ENCODE measurements at places on chromosomes 3 and 15.

GRCh38 chr3:15460891-15461531 lies 33.6 kb downstream of the EAF1 start:
- no peak for DNase-seq

- no peak for DNase-seq
These were observed 8.3 kb upstream of the USP8 start for GRCh38 chr15:50415752-50416404.

DNA sequence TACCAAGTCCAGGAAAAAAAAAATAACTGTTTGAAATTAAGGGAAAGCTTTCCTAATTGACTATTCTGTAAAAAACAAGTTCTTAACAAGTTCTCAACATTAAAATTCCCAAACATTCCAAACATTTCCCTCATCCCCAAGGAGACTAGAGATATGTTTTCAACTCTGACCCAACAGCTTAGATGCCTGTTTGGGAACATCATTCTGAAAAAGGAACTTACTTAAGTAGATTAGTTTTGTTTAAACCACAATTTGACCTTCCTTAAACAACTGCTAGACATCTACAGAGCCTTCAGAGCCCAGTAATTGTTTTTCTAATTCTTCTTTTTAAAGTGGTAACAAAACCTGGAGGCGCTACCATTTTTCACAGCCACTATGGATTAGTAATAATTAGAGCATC lies 12.8 kb downstream of the UBR1 start:
- DNase-seq = no peak

- DNase-seq = no peak
These were observed 9.5 kb upstream of the RPLP1 start for GRCh38 chr15:69443032-69443611.

DNA sequence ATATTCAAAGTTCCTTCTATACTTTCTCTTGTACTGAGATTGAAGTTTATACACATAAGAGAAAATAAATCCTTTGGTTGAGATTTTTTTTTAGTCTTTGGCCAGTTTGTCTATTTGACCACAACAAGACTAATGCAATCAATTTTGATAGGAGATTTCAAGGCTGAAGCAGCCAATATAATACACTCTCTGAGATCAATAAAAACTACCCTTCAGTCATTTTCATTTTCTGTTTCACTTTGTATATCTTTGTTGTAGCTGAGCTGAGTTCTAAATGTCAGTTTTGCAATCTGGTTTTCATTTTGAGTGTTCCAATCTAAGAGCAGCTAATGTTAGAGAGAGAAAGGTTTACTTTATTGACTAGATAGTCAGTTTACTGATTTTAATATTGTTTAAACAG lies 623.8 kb upstream of the ROBO1 start:
- DNase-seq = no peak

- no peak for DNase-seq
These were observed 104.2 kb downstream of the P2RY1 start for GRCh38 chr3:152938974-152939636.

GRCh38 chr15:67433495-67434099 lies 87.3 kb upstream of the C15orf61 start:
- peak; percentile 37 for DNase-seq

DNA sequence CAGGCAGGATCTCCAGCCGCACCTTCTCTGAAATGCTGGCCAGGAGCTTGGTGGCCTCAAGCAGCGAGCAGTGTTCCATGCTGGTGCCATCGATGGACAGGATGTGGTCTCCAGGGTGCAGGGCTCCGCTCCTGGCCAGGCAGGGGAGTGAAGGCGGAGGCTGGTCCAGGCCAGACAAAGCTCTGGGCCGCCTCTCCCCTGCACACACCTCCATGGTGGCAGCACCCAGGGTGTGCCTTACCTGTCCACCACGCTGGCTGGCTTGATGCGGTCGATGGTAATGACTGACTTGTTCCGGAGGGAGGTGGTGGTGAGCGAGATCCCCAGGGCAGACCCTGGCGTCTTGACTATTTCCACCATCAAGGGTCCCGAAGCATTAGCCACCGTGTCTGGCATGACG lies 20.0 kb downstream of the GRIP2 start:
- no peak for DNase-seq

DNA sequence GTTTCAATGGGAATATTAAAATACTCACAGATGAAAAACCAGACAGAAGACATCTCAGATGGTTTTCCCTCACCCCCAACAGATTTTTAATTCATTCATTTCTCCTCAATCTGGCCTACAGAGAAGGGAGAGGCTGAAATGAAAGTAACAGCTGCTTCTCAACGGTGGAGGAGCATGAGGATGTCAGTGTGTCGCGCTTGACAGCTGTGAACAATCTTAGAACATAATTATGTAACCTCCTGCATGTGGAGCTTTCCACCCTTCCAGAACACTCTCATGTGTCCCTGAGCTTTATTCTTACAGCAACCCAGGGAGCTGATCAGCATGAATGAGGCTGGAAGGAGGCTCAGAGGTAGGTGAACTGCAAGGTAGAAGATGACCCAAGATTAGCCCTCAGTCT lies 52.7 kb downstream of the MB21D2 start:
- no peak for DNase-seq

DNA sequence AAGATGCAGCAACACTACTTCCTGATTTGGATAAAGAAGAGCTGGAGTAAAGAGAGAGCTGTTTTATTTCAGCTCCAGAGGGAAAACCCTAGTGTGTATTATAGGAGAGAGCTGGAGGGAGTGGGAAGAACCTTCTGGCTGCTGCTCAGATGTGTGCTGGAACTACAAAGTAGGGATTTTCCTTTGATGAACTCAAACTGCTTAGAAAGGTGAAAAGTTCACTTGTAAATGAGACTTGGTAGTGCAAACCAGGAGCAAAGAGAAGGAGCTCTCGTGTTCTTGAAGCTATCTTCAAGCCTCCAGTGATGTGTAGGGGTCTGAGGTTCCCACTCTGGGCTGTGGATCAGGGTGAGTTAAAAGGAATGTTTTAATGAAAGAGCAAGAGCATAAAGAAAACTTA lies 110.4 kb downstream of the EDEM1 start:
- DNase-seq = no peak

GRCh38 chr3:59006634-59007517 lies 42.9 kb downstream of the CFAP20DC start:
- DNase-seq = no peak

GRCh38 chr3:119990888-119991287 lies 103.4 kb downstream of the GSK3B start:
- no peak for DNase-seq

GRCh38 chr3:134374105-134374790 lies at the start of gene AMOTL2:
Gene AMOTL2, minus strand, starts transcription at chr3:134374447. Its CDS starts 3,014 bp downstream, at chr3:134371433.
- peak; percentile 83 for DNase-seq

- DNase-seq = no peak
These were observed 67.8 kb downstream of the AAGAB start for GRCh38 chr15:67186688-67187087.

DNA sequence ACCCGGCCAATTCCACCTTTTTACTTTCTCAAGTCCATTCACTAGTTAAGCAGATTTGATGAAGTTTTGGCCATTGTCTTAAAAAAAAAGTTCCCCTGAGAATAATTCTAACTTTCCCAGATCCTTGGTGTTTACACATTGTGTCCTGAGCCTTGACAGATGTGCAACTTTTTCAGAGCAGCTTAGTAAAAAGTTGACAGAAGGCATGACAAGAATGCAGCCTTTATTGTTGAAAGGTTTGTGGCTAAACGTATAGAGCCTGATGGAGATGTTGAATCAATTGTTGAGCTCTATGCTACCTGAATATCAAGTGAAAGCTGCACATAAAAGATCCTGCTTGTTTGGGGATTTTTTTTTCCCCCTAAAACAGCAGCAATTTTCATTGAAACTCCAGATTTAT lies 75.3 kb upstream of the CMTM7 start:
- DNase-seq = no peak

GRCh38 chr3:132721479-132722164 lies 587 bp downstream of the NPHP3 start:
- peak; percentile 65 for DNase-seq

- no peak for DNase-seq
These were observed 25.2 kb downstream of the TMEM43 start for GRCh38 chr3:14150078-14150477.

DNA sequence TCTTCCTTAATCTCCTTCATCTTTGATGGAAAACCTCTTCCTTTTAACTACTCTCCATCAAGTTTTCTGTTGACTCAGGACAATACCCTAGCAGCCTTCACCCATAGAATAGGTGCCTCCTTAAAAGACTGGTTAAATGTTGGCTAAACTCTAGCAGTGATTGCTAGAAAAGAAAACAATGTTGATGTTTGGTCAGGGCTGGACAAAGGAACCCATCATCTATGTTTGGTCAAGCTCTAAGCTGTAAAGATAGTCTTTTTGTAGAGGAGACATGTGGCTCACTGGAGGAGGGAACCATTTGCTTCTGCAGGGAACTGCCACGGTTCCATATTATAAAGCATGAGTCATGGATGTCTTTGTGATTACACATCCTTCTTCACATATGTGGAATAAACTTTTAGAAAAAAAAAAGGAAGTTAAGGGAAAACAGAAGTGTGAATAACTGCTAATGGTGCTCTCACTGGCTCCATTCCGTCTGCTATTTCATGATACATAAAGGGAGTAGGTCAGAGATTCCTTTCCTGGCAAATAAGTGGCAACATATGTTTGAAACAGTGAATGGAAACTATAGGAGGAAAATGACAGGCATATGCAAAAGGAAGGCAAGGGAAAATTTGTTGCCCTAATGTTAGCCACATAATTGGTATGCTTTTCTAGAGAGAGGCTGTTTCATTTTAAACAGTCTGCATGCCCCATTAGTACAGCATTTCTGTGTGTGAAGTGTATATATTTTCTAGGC lies 78.2 kb downstream of the CMSS1 start:
- DNase-seq = no peak

- no peak for DNase-seq
These were observed 102.7 kb upstream of the CHD2 start for GRCh38 chr15:92797168-92798052.

DNA sequence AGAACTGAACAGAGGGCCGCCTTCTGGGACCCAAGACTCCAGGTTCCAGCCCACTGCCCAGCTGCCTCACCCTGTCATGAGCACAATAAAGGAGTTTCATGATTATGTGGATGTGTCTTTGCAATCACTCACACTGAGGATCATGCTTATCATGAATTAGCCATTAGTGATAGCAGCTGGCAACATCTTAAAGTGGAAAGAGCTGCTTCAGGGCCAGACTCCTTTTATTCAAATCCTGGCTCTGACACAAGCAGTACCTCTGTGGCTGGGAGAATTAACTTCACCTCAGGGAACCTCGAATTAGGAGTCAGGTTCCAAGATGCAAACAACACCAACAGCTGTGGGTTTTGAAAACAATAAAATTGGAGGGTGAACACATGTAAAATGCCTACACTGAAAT lies 6.6 kb upstream of the SCAP start:
- DNase-seq = no peak

DNA sequence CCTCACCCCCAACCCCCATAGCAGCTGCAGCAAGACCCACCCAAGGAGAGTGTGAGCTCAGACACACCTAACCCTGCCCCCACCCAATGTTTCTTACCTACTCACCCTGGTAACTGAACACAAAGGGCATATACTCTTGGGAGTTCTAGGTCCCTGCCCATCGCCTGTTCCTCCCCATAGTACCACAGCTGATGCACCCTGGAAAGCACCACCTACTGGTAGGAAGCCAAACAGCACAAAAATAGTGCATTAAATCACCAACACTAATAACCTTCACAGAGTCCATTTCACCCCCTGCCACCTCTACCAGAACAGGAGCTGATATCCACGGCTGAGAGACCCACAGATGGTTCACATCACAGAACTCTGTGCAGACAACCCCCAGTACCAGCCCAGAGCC lies 245.2 kb downstream of the EFHB start:
- DNase-seq = no peak

GRCh38 chr3:148087601-148088371 lies 609.9 kb upstream of the AGTR1 start:
- no peak for DNase-seq

DNA sequence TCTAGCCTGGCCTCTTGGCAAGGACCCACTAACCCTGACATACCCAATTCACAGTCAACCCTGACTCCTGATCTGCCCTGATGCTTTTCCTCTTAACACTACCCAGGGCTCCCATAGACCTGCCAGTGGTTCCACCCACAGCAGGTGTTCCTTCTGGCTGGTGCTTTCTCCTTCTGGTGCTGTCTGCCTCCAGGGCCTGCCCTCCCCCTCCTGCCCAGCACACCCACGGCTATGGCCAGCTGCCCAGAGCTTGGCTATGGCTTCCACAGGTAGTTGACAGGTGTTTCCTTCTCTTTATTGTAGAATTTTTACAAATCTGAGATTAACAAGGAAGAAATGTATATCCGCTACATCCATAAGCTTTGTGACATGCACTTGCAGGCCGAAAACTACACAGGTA lies 46.5 kb upstream of the MANF start:
- DNase-seq = no peak

DNA sequence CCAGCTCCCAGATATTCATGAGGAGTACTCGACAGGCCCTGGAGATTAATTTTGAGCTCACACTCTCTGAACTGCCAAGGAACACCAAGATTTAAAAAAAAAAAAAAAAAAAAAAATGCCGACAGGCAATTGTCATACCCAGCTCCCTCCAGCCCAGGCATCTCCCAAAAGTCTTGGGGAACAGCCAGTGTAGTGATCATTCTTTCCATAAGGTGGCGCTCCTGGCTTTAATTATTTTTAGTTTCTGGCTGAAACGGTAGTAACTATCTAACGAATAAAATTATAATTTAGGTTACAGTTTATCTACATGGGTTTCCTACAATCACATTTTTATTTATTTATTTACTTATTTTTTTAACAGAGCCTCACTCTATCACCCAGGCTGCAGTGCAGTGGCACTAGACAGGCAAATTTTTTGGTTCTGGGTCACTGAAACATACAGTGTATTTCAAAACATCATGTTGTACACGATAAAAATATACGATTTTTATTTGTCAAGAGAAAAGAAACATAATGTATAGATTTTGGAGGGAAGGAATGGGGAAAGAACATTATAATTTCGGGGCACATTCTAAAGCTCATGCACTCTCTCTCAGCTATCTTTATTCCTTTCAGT lies 157.3 kb downstream of the ADAMTS9 start:
- DNase-seq = peak; percentile 70

- no peak for DNase-seq
These were observed 2.8 kb upstream of the FAM131A start for GRCh38 chr3:184334470-184335158.

GRCh38 chr15:89203705-89204273 lies 17.6 kb downstream of the RLBP1 start:
- no peak for DNase-seq

GRCh38 chr3:136300444-136300843 lies 50.3 kb downstream of the PCCB start:
- no peak for DNase-seq

- no peak for DNase-seq
These were observed 297.3 kb upstream of the THBS1 start for GRCh38 chr15:39283531-39283930.

GRCh38 chr3:105907777-105908176 lies 39.0 kb upstream of the CBLB start:
- DNase-seq = no peak

DNA sequence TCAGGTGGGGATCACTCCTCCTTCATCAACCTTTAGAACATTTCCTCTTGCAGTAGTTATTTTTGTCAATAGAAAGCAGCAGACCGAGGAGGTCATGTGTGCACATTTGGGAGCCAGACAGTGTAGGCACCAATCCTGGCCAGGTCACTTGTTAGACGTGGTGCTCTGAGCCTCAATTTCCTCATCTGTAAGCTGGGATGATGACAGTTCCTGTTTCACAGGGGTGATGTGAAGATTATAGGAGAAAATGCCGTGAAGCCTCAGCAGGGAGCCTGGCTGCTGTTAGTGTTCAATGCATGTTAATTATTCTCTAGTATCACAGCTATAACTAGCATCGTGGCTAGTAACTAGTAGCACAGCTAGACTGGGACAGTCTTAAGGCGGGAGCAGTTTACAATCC lies 64.7 kb downstream of the ATP2B2 start:
- no peak for DNase-seq

Data from transverse colon (tissue), 4 donors.